NAMALWA (cell line): ENCODE measurements at places on chromosomes 4 and X.

DNA sequence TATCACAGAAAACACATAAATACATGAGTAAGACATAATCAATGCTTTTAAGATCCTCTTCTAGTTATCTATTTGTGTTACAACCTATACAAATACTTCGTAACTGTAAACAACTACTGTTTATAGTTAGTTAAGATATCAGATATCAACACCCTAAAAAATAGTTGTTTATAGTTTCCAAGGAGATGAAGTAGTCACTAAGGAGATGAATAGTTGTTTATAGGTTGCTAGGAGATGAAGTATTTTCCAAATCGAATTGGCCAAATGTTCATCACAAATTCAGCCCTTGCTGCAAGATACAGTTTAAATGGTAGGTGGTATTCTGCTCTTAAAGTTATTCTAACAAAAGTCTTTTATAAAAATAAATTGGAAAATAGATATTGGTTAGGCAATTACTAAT lies 618.2 kb upstream of the PCDH10 start:
- DNase-seq, result peak; percentile 22

DNA sequence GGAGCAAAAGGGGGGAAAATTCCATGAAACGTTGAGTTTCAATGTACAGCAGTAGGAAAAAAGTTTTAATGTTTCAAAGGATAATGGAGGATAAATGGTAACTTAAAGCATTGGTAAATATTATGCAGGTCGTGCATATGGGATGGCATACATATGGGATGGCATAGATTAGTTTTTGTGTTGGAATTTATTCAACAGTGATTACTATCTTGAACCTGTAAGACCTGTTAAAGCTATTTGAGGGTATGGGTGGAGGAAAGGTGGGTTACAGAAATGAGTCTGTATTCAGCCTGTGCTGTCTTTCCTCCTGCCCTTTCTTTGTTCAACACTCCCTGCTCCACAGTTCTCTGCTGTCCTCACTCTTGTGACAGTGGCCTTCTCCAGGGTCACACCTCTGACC lies 54.6 kb downstream of the ARHGAP10 start:
- DNase-seq, result no peak

DNA sequence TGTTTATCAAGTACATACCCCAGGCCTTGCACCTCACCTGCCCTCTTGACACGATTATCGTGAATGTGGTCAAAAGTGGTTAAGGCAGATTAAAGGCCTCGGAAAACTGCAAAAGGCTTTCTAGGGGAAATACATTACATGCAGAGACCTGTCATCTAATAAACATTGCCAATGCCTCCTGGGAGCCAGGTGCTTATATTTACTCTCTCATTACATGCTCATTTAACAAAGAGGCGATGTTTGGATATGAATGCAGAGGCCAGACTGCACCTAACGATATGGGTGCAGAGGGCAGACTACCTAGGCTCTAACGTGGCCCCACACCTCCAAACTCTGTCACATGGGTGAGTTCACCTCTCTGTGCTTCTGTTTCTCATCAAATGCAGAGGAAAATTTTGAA lies 14.5 kb downstream of the CRMP1 start:
- no peak for DNase-seq

GRCh38 chrX:55638933-55639332 lies 15.7 kb downstream of the FOXR2 start:
- DNase-seq, result peak; percentile 5

- no peak for DNase-seq
These were observed 756 bp downstream of the IGFBP7 start for GRCh38 chr4:57109411-57109846.

DNA sequence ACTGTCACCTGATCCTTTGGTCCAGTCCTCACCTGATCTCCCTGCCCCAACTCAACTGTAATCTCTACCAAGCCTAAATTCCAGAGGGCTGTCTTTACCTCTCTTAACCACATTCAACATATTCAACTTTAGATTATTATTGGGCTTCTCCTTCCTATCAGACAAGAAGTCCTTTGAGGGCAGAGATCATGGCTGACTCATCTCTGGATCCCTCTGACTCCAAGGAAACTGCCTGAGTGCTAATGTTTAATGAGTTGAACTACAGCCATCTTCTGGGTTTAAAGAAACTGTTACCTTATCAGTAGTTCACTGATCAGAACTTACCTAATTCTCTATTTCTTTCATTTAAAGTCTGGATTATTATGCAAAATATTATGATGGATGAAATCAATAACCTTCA lies 135.7 kb downstream of the GPC3 start:
- no peak for DNase-seq

- DNase-seq, result no peak
These were observed 191.1 kb upstream of the FAT4 start for GRCh38 chr4:125123570-125124109.

- peak; percentile 29 for DNase-seq
These were observed 53.8 kb downstream of the CXCL1 start for GRCh38 chr4:73922766-73923630.

GRCh38 chr4:53432528-53433424 lies 55.3 kb downstream of the FIP1L1 start:
- DNase-seq, result no peak

GRCh38 chr4:801436-802124 lies 24.3 kb downstream of the CPLX1 start:
- no peak for DNase-seq

GRCh38 chrX:17373337-17373736 lies 1.7 kb upstream of the NHS start:
- DNase-seq, result no peak

- no peak for DNase-seq
These were observed 14.0 kb upstream of the TMEM156 start for GRCh38 chr4:39046249-39046648.

DNA sequence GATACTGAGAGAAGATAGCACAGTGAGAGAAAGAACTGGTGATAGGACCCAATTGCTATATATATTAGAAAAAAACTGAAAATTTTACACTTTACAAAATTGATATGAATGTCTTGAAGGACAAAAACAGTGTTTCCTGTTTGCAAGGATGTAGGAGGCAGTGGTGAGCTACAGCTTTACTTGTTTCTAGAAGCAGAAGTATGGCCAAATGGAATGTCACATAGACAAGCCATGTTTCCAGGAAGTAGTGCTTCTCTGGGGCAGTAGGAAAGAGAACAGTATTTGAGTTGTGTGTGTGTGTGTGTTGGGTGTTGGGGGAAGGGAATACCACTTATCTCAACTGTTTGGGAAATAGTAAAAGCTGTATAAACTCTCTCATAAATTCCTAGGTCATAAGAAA lies 60.9 kb upstream of the IBSP start:
- no peak for DNase-seq

GRCh38 chr4:6618386-6619115 lies 21.9 kb upstream of the MRFAP1 start:
- DNase-seq, result no peak

DNA sequence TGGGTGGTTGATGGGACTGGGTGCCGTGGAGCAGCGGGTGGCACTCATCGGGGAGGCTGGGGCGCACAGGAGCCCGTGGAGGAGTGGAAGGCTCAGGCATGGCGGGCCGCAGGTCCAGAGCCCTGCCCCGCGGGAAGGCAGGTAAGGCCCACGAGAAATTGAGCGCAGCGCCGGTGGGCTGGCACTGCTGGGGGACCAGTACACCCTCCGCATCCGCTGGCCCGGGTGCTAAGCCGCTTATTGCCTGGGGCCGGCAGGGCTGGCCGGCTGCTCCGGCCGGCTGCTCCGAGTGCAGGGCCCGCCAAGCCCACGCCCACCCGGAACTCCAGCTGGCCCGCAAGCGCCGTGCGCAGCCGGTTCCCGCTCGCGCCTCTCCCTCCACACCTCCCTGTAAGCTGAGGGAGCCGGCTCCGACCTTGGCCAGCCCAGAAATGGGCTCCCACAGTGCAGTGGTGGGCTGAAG lies 85.1 kb upstream of the FAT4 start:
- no peak for DNase-seq

DNA sequence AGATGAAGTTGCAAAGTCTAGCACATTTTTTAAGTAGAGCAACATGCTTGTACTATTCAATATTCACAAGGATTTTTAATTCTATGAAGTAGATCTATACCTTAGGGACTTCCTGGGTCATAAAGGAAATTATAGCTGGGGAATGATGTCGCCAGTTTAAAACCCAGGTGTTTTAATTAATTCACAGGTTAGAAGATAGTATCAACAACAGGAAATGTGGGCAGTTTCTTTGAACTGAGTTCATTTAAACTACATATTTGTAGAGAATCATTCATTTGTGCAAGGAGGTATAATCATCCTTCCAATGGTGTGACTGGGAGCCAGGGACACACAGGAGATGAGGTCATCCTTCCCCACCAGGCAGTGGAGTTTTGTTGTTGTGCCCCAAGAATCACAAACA lies 181.3 kb upstream of the KLF3 start:
- no peak for DNase-seq

DNA sequence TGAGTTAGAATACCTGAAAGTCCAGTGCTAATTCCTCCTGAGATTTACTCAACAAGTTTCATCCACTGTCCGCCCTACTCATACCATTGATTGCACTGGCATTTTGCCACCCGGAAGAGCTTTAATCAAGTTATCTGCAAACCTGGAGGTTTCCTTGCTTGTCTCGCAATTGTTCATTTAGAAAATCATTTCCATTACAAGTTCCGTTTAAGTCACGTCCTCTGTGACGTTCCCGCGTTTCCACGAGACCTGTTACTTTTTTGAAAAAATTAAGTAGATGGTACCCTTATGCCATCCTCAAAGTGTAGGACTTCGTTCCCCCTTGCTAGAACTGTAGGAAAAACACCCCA lies 761 bp upstream of the FRYL start:
- DNase-seq, result peak; percentile 63

DNA sequence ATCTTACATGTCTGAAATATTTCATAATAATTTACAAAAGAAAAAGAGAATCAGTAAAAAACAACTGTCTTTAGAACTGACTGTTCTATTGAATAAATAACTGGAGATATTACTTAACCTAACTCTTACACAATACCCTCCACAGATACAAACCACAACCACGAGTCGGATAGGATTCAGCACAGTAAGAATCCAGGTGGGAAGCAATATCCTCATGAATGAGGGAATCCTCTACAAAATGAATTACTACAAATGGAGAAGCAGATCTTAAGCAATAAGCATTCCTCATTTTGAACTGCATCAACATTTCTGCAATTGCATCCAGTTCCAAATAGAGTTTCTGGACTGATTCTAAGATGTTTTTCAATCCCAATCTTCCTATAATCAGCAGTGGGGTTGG lies 227.1 kb downstream of the SH2D1A start:
- no peak for DNase-seq

DNA sequence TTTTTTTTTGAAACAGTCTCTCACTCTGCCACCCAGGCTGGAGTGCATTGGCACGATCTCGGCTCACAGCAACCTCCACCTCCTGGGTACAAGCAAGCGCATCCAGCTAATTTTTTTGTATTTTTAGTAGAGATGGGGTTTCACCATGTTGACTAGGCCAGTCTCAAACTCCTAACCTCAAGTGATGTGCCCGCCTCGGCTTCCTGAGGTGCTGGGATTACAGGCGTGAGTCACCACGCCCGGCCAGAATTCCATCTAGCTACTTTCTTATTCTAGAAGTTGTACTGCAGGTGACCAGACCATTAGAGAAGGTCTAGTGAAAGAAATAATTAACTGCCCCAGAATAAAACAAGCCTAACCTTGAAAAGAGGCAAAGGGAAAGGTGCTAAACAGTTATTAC lies 2.3 kb downstream of the LRBA start:
- DNase-seq, result no peak

DNA sequence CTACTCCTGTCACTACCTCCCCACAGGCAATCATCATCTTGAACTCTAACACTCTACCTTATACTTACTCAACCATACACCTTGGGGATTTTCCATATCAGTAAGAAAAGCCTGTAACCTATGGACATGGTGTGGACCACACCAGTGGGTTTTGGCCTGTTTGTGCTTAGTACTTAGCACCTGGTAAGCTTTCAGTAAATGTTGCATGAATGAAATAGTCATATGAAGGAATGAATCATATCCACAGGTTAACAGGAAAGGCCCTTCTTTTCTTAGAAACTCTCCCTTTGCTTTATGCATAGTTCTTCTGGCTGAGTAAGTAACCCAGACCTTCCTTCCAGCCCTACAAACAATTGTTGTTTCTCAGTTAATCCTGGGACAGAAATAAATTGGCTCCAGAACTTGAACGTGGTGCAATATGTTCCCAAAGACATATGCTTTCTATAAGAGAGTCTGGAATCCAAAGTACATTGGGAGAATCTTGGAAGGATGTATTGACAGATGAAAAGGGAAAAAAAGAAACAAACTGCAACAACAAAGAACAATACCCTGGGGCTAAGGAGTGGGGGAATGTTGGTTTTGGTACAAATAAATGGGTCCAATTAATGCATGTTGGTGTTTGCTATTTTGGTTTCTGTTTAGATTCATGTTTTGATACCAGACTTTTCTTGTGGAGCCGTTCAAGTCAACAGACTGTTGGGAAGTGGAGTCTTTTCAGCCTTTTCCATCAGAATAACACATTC lies 27.8 kb downstream of the RASL11B start:
- no peak for DNase-seq

- no peak for DNase-seq
These were observed 319 bp downstream of the RPA4 start for GRCh38 chrX:96884027-96884426.

GRCh38 chrX:46184749-46185148 lies 360.5 kb downstream of the ZNF674 start:
- DNase-seq, result no peak

GRCh38 chr4:148225639-148226038 lies 216.6 kb downstream of the NR3C2 start:
- no peak for DNase-seq

DNA sequence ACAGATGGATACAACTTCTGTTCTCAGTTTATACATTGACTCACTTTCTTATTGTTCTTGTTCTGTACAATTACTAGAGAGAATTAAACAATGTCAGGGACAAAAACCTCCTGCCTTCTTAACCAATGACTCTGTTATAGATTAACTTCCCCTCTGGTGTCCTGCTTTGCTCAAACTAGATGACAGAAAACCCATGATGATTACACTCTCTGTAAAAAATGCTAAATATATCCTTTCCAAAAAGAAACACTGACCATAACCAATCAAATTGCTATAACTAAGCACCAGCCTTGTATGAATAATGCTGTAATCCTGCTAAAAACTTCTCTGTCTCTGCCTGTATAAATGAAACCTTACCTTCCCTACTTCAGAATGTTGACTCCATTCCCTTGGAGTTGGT lies 29.8 kb upstream of the IL13RA2 start:
- DNase-seq, result no peak

DNA sequence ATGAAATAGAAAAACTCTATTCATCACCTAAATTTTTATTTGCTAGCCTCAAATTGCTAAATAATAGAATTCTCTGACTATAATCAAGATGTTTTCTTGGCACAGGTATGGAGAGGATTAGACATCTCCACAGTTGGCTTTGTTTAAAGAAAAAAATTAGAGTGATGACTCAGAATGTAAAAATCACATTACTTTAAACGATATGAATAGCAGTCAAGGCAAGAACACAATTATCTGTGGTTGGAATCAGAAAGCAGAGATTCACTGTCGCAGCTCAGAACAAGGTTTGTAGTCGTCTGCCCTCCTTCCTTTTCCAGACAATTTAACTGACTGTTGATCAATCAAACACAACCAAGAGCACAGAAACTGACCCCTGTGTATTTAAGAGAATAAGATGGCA lies 32.2 kb upstream of the CCKAR start:
- DNase-seq, result no peak

- DNase-seq, result no peak
These were observed 38.1 kb downstream of the CBLL2 start for GRCh38 chrX:22310779-22311178.

- no peak for DNase-seq
These were observed 7.7 kb upstream of the WDR13 start for GRCh38 chrX:48589482-48590162.
